ENCODE measurements at places on chromosomes 7 and 10.

GRCh38 chr10:49364051-49364450, 31.8 kb downstream of the DRGX start:
- no peak for DNase-seq

DNA sequence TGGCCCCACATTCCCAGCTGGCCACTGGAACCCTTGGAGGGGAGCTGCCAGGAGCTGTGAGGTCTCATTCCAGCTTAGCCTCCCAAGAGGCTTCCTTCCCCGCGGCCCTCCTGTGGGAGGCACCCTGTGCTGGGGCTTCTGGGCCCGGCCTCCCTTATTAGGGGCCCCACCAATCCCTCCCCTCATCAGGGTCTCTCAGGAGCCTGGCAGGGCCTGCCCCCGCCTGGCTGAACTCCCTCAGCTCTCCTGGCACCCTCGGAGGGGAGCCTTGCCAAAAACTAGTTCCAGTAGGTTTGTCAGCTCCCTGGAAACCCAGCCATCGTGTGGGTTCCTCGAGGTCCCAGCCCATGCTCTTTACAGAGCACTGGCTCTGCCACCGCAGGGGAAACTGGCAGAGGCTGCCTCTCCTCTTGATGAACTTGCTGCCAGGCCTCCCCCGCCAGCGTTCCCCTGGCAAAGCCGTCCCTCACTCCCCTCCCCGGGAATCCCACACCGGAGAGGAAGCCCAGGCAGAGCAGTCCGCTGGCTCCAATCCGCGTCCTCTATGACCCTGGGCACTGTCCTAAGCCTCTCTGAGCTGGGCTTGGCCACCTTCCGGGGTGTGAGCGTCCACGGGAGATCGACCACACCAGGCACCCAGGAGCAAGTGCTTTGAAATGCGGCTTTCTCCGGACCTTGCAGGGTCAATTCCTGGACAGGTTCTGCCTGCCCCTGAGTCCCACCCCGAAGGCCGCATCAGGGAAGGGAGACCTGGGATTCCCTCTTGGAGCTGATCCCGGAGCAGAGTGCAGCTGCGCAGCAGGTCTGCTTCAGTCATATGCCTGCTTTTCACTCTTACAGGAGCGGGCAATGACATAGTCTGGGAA, 139.8 kb downstream of the ARHGAP22 start:
- DNase-seq, result peak; percentile 10

DNA sequence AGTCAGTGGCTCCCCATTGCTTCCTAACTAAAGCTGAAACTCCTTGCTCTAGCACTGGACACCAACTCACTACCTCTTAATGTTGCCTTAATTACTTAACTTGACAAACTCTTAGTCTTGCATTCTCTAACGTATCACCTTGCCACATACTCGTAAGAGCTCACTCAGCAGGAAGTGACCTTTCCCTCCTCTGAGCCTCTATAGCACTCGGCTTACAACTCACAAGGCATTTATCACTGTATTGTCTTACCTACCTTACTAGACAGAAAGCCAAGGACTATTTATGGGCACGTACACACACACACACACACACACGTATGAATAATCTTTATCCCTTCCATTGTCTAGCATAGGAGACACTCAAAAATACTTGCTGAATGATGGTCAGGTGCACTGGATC, 21.2 kb downstream of the CEP41 start:
- DNase-seq, result no peak

- DNase-seq, result no peak
These were observed 76.2 kb upstream of the PLXNA4 start for GRCh38 chr7:132652507-132652906.

GRCh38 chr7:151083824-151084160, 499 bp upstream of the TMUB1 start:
- DNase-seq, result no peak

GRCh38 chr7:22066522-22066921, 120.8 kb upstream of the CDCA7L start:
- peak; percentile 34 for DNase-seq

Measured in NCI-H1092 treated with DMSO at 0.1 percent for 48 hours (cell line).